ENCODE measurements at places on chromosomes 11 and 22.

DNA sequence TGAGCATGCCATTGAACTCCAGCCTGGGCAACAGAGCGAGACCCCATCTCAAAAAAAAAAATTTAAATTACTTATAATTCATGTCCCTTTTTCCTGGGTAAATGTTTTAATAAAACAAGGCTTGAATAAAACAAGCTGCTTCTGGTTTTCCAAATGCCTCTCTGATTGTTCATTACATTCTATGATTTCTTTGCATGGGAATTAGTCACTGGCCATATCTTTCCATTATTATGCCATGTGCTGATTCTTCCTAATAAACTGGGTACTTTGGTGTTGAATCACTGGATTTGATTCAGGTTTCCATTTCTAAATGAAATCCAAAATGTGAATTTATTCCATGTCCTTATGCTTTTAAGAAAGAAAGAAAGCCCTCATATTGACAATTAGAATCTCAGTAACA is 42.6 kb downstream of the ZNF215 start:
- DNase-seq, result peak; percentile 30

- no peak for DNase-seq
These were observed 256.1 kb upstream of the NCAM1 start for GRCh38 chr11:112705148-112705547.

- no peak for DNase-seq
These were observed 12.2 kb upstream of the RPS3 start for GRCh38 chr11:75386942-75387630.

GRCh38 chr11:728901-729491 is 18.3 kb upstream of the TALDO1 start:
- no peak for DNase-seq

DNA sequence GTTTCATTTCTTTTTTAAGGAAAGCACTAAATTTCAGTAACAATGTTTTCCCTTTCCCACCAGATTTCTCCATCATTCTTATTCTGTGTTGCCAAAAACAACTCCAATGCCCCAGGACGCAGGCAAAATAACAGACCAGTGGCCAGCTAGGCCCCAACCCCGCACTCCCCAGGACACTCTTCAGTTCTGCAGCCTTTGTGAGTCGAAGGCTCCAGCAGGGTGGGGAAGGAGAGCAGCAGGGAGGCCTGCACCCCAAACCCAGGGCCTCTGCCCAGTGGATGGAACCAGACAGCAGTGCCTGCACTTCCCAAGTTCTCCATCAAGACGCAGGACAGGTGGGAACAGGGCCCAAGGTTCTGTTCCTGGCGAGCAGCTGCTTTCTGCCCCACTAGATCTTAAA is 34.4 kb downstream of the PPP2R1B start:
- DNase-seq, result no peak

DNA sequence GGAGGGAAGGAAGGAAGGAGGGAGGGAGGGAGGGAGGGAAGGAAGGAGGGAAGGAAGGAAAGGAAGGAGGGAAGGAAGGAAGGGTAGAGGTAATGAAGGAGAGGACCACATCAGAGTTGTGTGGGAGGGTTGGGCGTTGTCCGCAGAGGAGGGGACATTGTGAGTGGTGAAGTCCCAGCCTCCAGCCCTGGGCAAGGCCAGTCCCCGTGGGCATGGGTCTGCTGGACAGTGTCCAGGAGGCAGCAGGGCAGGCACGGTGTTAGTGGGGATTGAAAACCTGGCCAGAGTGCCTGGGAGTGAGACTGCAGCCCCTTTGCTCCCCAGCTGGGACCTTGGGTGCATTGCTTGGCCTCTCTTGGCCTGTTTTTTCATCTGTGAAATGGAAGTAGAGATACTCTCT is 1462.3 kb downstream of the BRD1 start:
- DNase-seq, result no peak

DNA sequence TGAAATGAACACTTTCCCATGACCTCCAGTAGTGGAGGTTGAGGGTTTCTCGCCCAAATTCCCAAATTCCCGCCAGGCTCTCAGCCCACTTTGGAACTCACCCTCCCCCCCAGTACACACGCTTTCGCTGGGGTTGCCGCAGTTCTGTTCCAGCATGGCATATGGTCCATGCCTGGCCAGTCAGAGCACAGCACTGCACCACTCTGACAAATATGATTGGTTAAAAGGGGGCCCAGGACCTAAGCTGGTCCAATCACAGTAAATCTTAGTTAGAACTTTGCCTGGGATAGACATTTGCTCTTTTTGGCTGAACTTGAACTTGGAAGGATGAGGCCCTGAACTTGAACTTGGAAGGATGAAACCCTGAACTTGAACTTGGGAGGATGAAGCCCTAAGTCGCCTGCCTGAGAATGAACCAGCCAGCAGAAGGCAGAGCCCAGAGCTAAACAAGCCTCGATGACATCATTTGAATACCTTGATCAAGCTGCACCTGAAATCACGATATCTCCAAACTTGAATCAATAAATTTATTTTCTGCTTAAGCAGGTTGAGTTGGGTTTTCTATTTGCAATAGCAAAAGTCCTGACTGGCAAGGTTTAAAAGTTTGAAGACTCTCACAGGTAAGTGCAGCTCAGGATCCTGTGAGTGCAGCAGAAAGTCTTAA is 12.6 kb upstream of the SSTR3 start:
- DNase-seq, result no peak

DNA sequence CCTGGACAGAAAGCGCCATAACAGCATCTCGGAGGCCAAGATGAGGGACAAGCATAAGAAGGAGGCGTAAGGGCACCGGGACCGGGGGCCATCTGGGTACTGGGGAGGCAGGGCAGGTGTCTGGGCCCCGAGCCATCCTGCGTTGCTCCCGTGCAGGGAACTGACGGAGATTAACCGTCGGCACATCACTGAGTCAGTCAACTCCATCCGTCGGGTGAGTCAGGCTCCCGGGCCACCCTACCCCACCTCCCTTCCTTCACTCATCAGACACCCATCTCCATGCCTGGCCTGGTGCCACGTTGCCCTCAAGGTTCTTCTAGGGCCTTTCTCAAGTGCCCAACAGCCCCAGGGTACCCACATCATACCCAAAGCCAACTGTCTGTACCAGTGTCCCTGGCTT is 15.0 kb downstream of the PLCB3 start:
- no peak for DNase-seq

GRCh38 chr11:47987781-47988180 is 7.4 kb downstream of the PTPRJ start:
- DNase-seq, result no peak

GRCh38 chr11:83611600-83611999 is 325.4 kb upstream of the CCDC90B start:
- no peak for DNase-seq

GRCh38 chr11:78062671-78063070 is 990 bp upstream of the THRSP start:
- no peak for DNase-seq

- no peak for DNase-seq
These were observed 19.1 kb upstream of the PVALB start for GRCh38 chr22:36835903-36836302.

DNA sequence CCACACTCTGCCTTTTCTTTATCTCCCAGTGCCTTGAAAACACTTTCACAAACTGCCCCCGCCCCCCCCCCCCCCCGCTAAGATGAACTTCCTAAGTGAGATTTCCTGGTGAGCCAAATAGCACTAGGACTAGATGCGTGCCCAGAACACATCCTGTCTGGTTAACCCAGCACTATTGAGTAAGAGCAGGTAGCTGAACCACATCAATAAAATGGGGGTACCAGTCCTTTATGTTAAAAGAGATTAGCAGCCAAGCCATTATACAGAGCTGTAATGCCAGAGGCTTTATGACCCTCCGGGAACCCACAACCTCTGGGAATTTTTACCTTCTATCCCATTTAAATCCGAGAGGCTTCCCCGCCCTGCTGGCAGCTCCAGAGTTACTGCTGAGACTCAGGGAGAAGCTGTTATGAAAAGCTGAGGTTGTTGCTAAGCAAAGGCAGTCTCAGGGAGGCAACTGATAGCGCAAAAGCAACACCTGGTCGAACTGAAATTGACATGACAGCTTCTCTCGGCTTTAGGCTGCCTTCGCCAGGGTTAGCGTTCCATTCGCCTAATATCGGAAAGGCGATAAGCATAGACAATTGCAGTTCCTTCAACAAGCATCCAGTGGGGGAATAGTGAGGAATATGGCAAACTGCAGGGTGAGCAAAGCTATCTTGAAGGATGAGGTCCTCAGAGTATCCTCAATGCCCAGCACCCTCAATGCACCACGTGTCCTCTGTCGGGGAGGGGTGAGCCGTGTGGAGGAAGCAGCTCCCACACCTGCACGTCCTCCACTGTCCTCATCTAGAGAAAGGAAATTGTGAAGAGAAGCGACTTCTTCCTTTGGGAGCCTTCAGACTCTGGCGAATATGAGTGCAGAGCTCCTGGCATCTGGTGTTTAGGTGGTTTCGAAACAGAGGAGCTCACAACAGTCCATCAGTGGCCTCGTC is 977.0 kb downstream of the NTM start:
- no peak for DNase-seq

DNA sequence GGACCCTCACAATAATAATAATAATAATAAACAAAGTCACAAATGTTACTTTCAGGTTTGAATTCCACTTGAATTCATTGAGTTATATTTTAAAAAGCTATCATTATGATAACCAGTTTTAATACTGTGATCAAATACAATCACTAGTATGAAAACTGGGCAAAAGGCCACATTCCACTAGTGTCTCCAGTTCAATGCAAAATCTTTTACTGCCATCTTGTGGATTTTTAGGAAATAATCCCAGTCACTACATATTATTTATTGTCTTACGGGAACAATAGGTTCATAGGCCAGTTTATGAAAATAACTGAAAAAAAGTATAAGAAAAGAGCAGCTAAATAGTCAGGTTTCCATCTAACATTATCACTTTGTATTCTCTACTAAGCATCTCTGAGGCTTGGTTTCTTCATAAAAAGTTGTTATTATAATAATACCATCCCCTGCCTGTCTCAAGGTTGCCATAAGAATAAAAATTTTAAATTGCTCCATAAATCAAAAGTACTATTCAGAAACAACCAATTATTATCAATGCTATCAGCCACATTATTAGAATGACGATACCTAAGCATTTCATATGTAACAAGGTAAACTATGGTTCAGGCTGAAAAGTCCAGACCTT is 533.9 kb upstream of the CCDC90B start:
- DNase-seq, result peak; percentile 50

GRCh38 chr11:60972182-60973030 is 926 bp downstream of the CD6 start:
- DNase-seq, result no peak

DNA sequence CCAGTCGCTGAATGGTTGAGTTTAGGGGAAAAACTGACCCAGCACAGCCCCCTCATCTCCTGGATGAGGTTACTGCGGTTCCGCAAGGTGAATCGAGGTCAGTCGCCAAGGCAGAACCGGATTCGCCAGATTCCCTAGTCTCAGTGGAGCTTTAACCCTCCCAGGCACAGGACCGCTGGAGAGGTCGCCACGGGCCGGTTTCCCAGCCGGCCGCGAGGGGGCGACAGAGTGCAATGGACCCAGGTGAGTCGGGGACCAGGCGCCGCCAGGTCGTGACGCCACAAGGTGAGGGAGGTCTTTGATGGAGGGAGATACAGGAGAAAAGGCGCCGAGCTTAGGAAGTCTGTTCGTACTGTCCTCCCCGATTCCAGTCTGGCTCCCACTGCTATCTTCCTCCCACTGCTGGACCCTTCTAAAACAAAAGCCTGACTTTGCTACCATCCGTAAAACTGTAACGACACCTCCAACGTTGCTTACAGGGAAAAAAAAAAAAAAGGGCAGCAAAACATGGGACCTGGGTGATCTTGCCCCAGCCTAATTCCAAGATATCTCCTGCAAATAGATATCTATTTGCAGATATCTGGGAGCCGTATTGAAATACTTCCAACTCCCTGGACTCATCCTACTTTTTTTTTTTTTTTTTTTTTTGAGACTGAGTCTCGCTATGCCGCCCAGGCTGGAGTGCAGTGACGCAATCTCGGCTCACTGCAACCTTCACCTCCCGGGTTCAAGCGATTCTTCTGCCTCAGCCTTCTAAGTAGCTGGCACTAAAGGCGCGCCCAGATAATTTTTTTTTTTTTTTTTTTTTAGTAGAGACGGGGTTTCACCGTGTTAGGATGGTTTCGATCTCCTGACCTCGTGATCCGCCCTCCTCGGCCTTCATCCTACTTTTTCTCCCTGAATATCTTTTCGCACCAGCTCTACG is 1.4 kb upstream of the GGA1 start:
- no peak for DNase-seq

DNA sequence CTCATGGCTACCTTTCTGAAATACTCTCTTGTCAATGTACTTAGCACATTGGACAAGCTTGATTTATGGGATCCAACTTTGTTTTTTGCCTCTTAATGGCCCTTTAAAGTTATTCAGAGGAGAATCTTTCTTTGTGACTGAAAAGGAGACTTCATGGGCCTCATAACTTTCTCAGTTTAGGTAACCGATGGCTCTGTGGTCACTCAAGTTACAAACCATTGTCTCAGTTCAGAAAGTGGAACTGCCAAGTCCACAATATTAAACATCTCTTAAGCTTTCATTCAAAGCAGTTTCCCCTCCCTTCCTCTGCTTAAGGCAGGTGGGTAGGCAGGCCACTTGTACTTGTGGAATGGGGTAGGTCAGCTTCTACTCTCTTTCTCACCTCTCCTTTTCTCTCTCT is 12.3 kb upstream of the ARL14EP start:
- DNase-seq, result no peak

- DNase-seq, result no peak
These were observed 2.3 kb downstream of the YPEL4 start for GRCh38 chr11:57647372-57647771.

GRCh38 chr11:104049116-104049515 is 12.7 kb downstream of the DDI1 start:
- no peak for DNase-seq

GRCh38 chr22:43155789-43156188 is 4.4 kb downstream of the TSPO start:
- no peak for DNase-seq

DNA sequence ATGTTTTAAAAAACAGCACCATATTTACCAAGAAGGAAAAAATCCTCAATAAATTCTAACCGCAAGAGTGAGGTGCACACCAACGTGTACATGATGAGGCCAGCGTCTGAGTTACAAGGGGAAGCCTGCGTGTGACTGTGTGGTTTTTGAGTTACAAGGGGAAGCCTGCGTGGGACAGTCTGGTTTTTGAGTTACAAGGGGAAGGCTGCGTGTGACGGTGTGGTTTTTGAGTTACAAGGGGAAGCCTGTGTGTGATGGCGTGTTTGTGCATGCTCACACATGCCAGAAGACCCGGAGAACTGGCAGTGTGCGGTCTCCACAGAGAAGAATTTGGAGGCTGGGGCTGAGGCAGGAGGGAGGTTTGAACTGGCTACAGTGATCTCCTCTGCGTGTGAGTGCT is 1376.4 kb downstream of the TBC1D22A start:
- DNase-seq, result no peak

- no peak for DNase-seq
These were observed 16.1 kb downstream of the POLD4 start for GRCh38 chr11:67337257-67337656.

DNA sequence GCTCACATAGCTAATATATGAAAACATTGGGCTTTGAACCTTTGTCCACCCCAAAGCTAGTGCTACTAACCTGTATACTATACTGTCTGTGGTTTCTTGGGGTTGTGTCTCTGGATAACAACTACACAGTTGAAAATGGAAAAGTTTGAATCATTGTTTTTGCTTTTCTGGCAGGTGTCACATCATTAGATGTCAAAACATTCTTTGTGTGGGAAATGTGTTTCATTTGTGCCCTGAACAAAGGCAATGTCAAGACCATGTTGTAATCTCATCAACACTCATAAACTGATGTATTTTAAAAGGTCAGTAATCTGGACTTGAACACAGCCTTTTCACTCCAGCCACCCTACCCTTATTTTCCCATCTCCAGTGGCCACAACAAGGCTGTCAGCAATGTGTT is 16.5 kb downstream of the SYT13 start:
- no peak for DNase-seq

GRCh38 chr11:57306940-57307565 is 17.7 kb downstream of the TNKS1BP1 start:
- no peak for DNase-seq
